GM06990 (cell line): ENCODE measurements at places on chromosomes 4 and X.

GRCh38 chrX:150088766-150089518, 150.7 kb upstream of the EOLA2 start:
- DNase-seq = no peak

- DNase-seq = peak; percentile 84
These were observed 11.7 kb downstream of the COQ2 start for GRCh38 chr4:83272900-83273299.

- DNase-seq = no peak
These were observed 104.8 kb upstream of the CASK start for GRCh38 chrX:42028109-42028508.

DNA sequence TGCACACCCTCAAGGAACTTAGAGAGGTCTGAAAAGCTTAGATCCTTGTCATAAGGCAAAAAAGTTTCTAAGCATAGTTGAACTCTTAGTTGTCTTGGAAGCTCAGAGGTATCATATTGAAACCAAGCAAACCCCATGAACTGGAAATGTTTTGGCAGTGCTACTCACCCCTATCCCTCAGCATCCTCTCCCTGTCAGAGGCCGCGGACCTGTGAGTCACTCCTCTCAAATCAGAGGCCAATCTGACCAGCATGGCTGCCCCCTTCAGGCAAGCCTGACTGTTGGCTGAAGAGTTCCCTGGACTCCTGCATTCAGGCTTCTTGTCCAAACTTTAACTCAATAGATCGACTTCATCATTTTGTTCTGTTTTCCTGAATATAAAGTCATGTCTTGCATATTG, 69.4 kb downstream of the KCNIP4 start:
- DNase-seq = no peak

GRCh38 chr4:170581322-170581721, 491.6 kb upstream of the AADAT start:
- no peak for DNase-seq

DNA sequence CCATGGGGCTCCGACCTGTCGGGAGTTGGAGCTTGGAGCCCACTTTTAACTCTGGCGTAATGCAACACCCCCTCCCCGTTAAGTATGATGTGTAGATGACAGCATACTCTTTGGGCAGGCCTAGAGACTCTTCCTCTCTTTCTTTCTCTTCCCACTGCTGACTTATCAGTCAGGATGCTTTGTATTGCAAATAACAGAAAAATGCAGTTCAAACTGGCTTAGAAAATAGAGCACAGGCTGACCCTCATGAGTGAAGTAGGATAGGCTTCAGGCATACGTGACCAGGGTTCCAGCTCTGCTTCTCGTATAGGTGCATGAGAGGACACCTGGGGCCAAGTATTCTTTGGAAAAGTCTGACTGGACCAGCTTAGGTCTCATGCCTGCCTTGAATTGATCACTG, 23.3 kb upstream of the RNF4 start:
- no peak for DNase-seq

DNA sequence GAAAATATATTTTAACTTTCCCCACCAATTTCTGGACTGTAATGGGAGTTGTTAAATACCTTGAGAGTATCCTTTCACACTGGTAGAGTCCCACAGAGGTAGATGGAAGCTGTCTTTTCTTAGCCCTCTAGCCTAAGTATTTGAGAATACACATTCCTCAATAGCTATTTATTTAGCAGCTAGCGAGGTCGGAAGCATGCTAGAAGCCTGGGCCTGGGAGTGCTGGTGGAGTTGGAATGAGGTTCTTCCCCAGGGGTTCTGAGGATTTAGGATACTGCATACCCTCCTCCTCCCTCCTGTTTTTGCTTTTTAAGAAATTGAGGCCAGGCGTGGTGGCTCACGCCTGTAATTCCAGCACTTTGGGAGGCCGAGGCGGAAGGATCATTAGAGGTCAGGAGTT, 999 bp upstream of the KLHL15 start:
- DNase-seq = no peak

DNA sequence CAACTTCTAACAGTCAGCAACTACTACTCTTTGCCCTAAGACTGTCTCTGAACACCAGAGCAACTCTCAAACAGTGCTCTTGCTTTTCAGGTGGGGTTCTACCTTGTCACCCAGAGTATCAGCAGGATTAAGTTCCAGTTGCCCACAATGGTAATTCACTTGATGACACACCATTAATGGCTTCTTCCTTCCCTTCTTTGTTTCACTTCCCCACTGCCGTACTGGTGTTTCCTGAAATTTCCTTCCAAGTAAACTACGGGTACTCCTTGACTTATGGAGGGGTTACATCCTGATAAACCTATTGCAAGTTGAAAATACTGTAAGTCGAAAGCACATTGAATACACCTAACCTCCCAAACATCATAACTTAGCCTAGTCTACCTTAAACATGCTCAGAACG, 36.6 kb upstream of the PDK3 start:
- DNase-seq = no peak

DNA sequence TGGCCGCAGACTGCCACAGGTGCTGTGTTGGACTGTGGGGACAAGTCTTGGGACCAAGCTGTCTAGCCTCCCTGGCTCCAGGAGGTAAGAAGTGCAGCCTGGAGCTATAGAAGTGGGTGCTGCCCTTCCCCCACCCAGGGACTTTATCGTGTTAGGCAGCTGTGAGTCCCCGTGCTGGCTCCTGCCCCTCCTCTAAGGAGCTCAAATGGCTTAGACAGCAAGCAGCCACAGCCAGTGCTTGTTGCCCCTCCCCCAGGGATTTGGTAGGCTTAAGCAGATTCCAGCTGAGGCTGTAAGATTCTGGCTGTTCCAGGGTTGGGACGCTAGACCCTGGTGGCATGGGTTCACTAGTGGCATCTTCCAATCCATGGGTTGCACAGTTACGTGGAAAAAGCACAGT, 979.4 kb upstream of the PCDH10 start:
- no peak for DNase-seq

GRCh38 chrX:28787206-28787605, 200.0 kb downstream of the IL1RAPL1 start:
- DNase-seq = no peak

DNA sequence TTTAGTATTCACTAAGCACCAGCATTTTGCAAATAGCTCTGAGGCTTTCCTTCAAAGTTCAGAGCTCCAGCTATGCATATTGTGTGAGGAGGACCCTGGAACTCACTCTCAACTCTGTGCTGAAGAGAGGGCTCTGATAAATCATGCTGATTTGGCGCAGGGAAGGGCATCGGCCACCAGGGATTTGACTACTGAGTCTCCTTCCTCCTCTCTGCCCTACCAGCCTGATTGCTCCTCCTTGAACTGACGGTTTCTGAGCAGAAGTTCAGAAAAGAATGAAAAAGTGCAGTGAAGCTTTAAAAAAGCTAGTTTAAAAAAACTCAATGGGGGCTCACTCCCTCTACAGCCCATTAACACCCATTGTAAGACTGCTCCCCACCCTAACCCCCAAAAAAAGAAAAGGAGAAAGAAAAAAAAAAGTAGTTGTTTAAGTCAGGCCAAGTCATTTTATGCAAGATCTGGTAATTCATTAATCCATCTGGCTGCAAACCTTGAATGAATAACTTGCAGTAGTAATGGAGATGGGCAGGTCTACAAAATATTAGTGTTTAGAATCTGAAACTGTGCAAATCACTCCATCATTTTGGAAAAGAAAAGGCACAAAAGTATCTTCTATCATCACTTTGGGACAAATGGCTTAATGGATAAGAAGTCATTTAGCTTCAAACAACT, 13.3 kb downstream of the PPARGC1A start:
- no peak for DNase-seq

DNA sequence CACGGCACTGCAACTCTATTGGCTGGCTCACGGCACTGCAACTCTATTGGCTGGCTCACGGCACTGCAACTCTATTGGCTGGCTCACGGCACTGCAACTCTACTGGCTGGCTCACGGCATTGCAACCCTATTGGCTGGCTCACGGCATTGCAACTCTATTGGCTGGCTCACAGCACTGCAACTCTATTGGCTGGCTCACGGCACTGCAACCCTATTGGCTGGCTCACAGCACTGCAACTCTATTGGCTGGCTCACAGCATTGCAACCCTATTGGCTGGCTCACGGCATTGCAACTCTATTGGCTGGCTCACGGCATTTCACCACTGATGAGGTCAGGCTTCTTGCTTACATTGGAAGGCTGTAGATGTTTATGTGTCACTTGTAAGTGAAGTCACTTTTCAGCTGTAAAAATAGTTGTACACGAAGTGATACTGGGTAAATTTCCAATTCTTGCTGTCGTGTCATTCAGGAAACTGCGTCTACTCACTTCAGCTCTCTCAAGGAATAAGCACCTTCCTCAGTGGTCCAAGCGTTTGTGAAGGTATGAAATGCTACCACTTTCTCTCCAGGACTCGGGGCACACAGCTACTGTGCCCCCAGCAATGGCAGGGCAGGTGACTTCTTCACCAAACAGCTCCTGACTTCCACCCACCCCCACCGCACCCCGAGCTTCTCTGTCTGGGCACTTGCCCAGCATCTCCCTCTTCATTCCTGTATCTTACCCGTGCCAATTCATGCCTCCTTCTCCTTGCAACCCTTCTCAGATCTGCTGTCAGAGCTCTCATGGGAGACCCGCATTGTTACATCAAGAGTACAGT, 141.3 kb downstream of the AFAP1 start:
- DNase-seq = no peak

DNA sequence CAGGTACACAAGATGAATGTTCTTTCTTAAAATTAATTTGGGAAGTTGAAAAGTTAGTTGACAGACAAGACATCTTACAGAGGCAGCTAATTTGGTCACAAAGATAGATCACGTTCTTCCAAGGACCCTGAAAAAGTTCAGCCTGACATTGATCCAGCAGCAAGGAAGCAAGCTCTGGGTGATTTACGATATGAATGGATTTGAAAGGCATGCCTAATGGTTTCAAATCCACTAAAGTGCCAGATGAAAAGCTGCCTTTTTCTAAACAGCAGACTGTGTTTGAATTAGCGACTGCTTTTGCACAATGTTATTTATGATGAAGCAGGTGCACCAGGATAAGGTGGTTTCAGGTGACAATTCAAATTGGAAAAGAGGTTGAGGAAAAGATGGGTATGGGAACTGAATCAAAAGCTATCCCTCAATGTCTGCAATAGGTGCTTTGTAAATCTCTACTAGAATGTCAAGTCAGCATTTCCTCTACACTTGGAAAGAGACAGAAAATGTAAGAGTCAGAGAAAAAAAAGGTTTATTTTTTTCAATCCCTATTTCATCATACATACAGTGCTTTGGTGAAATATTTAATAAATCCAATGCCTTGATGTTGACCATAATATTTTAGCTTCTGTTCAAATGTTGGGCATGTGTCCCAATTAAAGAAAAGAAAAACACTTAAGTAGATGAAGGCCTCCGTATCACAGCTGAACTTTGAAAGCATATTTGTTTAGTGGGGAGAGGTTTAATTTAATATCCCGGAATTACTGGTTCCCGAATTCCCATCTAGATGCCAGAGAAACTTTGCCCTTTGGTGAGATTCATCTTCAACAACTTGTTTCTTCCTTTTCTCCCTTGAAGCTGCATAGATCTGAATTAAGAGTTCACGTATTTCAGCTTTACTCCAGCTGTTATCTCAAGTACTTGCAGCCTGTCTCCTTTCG, 6.0 kb downstream of the RASGEF1B start:
- no peak for DNase-seq

DNA sequence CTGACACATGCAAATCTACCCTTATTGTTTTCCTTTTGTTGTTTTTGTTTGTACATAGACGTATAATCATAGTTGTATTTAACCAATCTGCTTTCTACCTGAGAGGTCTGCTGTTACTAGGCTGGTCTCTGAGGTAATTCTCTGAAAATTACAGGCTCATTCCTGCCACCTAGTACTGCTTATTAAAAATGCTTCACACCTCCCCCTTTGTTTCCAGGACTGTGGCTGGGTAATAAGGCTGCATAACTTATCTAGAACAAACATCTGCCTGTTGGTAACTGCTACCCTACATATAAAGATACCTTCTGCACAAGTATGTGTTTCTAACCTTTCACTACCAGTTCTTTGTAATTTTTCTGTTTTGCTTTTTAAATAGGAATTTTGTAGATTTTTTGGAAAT, 34.2 kb downstream of the COX7B2 start:
- no peak for DNase-seq

DNA sequence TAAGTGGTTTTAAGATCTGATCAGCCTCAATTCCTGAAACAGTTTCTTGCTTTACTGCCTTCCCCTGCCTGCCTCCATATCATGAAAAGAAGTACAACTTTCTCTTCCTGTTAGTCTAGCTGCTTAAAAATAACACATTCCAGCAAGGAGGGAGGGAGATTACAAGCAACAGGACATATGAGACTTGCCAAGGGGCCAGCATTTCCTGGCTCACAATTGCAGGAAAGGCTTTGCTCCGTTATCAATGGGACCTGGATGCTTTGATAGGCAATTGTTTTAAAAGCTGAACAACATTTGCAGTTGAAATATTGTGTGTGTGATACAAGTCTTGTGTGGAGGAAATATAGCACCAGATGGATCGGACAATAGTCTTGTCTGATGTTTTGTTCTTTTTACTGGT, 425.0 kb downstream of the FAT4 start:
- DNase-seq = no peak

DNA sequence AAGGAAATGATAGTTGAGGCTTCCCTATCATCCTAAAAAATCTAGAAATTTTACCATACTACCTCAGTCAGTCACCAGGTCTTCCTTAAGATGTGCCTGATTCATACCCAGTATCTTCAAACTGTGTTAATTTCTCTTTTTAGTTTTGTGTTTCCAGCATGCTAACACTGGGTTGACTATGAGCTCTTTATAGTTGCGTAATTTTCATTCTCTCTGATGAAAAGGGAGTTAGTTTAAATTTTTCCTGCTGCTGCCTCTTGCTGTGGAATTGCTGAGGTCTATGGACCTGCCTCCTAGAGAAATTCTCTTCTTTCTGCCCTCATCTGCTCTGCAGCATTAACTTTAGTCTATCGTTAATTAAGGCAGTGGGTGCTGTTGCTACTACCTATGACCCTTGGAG, 66.6 kb downstream of the BANK1 start:
- no peak for DNase-seq

DNA sequence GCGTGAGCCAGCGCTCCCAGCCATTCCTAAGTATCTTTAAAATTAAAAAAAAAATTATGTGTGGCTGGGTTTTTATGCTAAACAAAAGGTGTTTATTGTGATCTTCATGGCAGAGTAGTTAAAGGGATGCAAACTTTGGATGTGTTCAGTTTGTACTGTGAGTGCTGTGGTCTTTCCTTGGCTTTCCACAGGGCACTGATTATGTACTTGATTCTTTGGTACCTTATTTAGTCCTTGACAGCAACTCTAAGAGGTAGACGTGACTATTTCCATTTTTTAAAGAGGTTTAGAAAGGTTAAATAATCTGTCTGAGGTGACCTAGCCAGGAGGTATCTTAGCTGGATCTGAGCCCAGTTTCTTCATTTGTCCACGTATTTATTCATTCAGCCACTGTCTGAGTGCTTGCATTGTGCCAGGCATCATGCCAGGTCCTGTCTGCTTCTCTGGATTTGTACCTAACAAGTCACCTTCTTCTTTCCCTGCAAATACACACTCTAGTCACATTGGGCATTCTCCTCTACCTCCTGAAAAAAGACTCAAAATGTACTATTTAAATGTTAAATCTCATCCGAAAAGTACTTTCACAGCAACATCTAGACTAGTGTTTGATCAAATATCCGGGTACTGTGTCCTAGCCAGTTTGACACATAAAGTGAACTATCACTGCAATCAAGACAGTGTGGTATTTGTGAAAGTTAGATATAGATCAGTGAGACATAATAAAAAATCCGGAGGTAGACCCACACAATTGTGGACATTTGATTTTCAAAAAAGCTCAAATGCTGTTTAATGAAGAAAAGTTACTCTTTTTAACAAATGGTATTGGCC, 31.5 kb downstream of the WWC2 start:
- no peak for DNase-seq
